Chondrocyte (in vitro differentiated cells): ENCODE measurements at places on chromosomes 1 and 21. TPM values are rescaled to one million over a fixed set of nuclear protein-coding genes. Genes with fewer than 3 reads are reported as not detected.
A peak's percentile ranks its signal among the peaks of the same experiment; 100 is the strongest.

The ANKRD65 gene
- total RNA-seq = not detected in 3 replicates

The PCNT gene
- 29.9 to 41.0 TPM (median 37.3 TPM) in 3 replicates for total RNA-seq

The MASP2 gene
- total RNA-seq = not detected in 3 replicates

The SV2A gene
- 15.3 to 17.2 TPM (median 16.0 TPM) in 3 replicates for total RNA-seq

The CYP4Z1 gene
- not detected in 3 replicates for total RNA-seq

The SLC22A15 gene
- total RNA-seq = 6.7 to 9.8 TPM (median 8.3 TPM) in 3 replicates

The ALDH9A1 gene
- total RNA-seq = 25.9 to 38.6 TPM (median 34.6 TPM) in 3 replicates

The TCHHL1 gene
- total RNA-seq = not detected in 3 replicates

GRCh38 chr1:246591047-246591446 is 24.8 kb downstream of the CNST start:
- H3K27ac ChIP-seq = peak overlapping the region; percentile 46
- no peak for DNase-seq
- H3K4me1 ChIP-seq = peaks cover 71% of the 10 kb centered on the region
- no peak overlapping the region for H3K4me3 ChIP-seq

GRCh38 chr1:231557898-231558707 is 29.6 kb downstream of the TSNAX start:
- H3K4me3 ChIP-seq = no peak overlapping the region
- H3K27me3 ChIP-seq = no peaks in the 10 kb centered on the region
- peaks cover 8% of the 10 kb centered on the region for H3K36me3 ChIP-seq
- peaks cover 14% of the 10 kb centered on the region for H3K4me1 ChIP-seq
- peak overlapping the region; percentile 50 for H3K27ac ChIP-seq

GRCh38 chr1:227556288-227556687 is 7.1 kb upstream of the ZNF678 start:
- peaks cover 8% of the 10 kb centered on the region for H3K36me3 ChIP-seq
- H3K4me1 ChIP-seq = no peaks in the 10 kb centered on the region
- no peak overlapping the region for H3K27ac ChIP-seq
- no peak overlapping the region for H3K4me3 ChIP-seq

- no peak for DNase-seq
- no peaks in the 10 kb centered on the region for H3K27me3 ChIP-seq
- H3K27ac ChIP-seq = peak overlapping the region; percentile 98
- peak overlapping the region; percentile 45 for H3K4me3 ChIP-seq
- H3K36me3 ChIP-seq = peaks cover 5% of the 10 kb centered on the region
Observed at GRCh38 chr1:154179946-154180687, 11.8 kb downstream of the TPM3 start.

- H3K27me3 ChIP-seq = no peaks in the 10 kb centered on the region
- H3K4me3 ChIP-seq = peak overlapping the region; percentile 1
- no peaks in the 10 kb centered on the region for H3K36me3 ChIP-seq
Observed at GRCh38 chr1:179016706-179017382, 8.8 kb upstream of the FAM20B start.

DNA sequence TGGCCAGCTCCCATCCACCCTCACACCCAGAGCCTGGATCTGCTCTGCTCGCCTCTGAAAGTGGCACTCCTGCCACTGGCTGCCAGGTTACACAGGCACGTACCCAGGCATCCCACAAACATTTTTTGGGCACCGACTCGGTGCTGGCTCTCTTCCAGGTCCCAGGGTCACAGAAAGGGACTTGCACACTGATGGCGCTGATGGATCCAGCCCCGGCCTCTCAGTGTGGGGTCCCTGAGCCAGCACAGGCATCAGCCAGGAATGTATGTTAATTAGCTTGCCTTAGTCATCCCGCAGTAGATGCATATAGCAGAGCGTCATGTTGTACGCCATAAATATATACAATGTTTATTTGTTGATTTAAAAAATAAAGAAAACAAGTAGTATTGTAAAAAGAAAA is 537.2 kb downstream of the NPHP4 start:
- no peaks in the 10 kb centered on the region for H3K27me3 ChIP-seq
- no peaks in the 10 kb centered on the region for H3K36me3 ChIP-seq
- no peaks in the 10 kb centered on the region for H3K4me1 ChIP-seq
- DNase-seq = no peak
- H3K27ac ChIP-seq = no peak overlapping the region

DNA sequence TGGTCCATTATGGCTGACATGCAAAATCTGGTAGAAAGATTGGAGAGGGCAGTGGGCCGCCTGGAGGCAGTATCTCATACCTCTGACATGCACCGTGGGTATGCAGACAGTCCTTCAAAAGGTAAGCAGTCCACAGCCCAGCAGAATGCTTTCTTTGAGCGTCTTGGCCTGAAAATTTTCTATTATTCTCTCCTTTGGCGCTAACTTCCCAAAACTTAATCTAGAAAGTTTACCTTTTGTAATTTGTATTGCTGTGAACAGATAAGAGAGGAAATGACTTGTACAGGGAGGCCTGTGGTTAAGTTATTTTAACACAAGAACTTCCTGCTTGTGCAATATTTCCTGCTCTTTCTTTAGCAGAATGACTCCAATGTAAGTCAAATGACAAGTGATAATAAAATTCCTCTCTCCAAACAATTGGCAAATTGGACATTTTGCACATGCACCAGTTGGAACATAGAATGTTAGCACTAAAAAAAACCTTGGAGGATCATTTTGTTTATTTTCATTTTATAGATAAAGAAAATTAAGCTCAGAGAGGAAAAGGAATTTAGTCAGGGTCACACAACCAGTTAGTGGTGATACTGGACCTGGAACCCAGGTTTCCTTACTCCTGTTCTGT is 18.9 kb downstream of the CAP1 start:
- peaks cover 51% of the 10 kb centered on the region for H3K4me1 ChIP-seq
- H3K27ac ChIP-seq = peak overlapping the region; percentile 59
- no peak overlapping the region for H3K4me3 ChIP-seq
- H3K27me3 ChIP-seq = no peaks in the 10 kb centered on the region

GRCh38 chr1:52059321-52059720 is 3.2 kb downstream of the BTF3L4 start:
- H3K27me3 ChIP-seq = no peaks in the 10 kb centered on the region
- H3K36me3 ChIP-seq = peaks cover 13% of the 10 kb centered on the region
- peaks cover 35% of the 10 kb centered on the region for H3K4me1 ChIP-seq
- H3K27ac ChIP-seq = peak overlapping the region; percentile 38
- no peak for DNase-seq
- no peak overlapping the region for H3K4me3 ChIP-seq

GRCh38 chr1:31702836-31703404 is 897 bp downstream of the COL16A1 start:
- peak overlapping the region; percentile 85 for H3K4me3 ChIP-seq
- peaks cover 14% of the 10 kb centered on the region for H3K36me3 ChIP-seq
- H3K4me1 ChIP-seq = peaks cover 83% of the 10 kb centered on the region
- peak overlapping the region; percentile 90 for H3K27ac ChIP-seq
- H3K27me3 ChIP-seq = no peaks in the 10 kb centered on the region
- no peak for DNase-seq

DNA sequence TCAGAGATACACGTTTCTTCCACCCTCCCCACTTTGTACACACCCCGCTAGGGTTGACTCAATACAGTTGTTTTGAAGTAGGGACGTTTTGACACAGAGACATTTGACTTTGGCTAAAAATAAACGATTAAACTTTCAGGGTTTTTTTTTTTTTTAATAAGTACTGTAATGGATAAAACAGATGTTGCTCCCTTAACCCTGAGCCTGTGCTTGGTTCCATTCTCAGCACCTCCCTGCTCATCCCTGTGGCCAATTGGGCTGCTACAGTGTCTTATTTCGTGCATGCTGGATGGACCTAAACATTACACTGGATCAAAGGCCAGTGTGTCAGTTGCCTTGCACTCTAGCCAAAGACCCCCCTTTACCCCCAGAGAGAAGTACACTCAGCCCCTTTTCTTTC is 16.9 kb downstream of the GRHL3 start:
- no peak overlapping the region for H3K27ac ChIP-seq
- no peaks in the 10 kb centered on the region for H3K36me3 ChIP-seq
- H3K4me3 ChIP-seq = no peak overlapping the region
- H3K27me3 ChIP-seq = peaks cover 3% of the 10 kb centered on the region
- H3K4me1 ChIP-seq = peaks cover 15% of the 10 kb centered on the region

DNA sequence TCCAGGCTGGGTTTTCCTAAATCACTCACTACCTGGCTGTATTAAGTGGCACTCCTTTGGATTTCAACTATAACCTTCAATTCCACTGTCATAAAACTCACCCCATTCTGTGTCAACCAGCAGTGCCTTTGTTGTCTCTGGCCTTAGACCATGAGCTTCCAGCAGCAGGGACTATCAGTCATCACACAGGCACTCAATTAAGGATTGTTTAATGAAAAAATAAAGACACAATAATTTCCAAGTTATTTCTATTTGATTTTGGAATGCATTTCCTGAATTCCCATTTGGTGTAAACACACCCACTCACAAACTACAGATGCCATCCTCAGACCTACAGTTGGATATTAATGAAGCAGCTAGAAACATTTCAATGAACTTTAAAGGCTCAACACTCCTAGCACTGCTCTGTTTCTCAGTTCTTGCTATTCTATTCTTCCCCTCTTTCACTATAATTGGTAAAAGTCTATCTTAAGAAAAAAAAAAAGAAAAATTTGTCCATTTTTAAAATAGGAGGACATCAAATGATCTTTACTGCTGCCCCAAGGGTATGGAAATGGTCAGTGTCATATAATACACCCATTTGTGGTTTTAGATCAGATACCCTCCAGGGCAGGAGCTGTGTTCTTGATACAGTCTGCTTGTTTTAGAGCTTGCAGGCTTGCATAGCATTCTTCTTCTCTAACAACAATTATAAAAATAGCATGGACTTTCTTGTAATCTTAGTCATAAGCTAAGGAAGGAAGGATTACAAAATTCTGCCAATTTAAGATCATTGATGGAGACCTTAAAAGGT is 156.4 kb downstream of the PTGER3 start:
- H3K27me3 ChIP-seq = peaks cover 9% of the 10 kb centered on the region
- no peaks in the 10 kb centered on the region for H3K36me3 ChIP-seq
- H3K27ac ChIP-seq = no peak overlapping the region
- peaks cover 18% of the 10 kb centered on the region for H3K4me1 ChIP-seq
- no peak for DNase-seq

- no peaks in the 10 kb centered on the region for H3K27me3 ChIP-seq
- H3K4me3 ChIP-seq = no peak overlapping the region
- H3K4me1 ChIP-seq = peaks cover 19% of the 10 kb centered on the region
- H3K36me3 ChIP-seq = peaks cover 3% of the 10 kb centered on the region
Observed at GRCh38 chr21:38729754-38730379, 75.9 kb upstream of the ETS2 start.

DNA sequence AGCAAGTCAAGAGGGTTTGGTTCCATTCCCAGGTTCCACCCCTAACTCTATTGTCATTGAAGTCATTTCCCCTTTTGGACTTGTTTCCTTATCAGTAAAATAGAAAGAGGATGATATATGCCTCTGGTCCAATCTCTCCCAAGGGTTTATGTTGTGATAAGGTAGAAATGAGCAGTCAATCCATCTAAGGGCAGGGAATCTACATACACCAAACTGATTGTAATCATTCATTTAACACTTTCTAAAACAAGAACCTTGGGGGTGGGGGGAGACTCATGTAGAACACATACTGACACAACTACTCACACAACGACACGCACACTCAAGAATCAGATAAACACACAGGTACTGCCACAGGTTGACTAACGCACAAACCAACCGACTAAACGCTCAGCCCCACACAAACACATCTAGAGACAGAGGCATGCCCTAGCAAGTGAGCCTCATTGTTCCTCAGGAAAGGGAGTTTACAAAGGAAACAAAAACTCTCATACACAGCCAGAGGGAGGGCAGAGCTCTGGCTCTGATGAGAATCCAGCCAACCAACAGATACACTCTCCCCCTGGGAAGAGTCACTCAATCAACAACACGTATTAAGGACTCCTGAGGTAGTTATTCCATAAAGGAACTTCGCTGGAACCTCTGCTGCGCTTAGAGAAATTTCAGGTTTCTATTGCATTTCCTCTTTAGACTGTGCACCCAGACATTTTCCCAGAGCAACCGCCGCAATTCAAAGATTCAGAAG is 1.0 kb downstream of the F11R start:
- no peak overlapping the region for H3K27ac ChIP-seq
- peaks cover 45% of the 10 kb centered on the region for H3K27me3 ChIP-seq
- peaks cover 20% of the 10 kb centered on the region for H3K4me1 ChIP-seq
- DNase-seq = no peak
- H3K4me3 ChIP-seq = peak overlapping the region; percentile 83
- H3K36me3 ChIP-seq = no peaks in the 10 kb centered on the region

DNA sequence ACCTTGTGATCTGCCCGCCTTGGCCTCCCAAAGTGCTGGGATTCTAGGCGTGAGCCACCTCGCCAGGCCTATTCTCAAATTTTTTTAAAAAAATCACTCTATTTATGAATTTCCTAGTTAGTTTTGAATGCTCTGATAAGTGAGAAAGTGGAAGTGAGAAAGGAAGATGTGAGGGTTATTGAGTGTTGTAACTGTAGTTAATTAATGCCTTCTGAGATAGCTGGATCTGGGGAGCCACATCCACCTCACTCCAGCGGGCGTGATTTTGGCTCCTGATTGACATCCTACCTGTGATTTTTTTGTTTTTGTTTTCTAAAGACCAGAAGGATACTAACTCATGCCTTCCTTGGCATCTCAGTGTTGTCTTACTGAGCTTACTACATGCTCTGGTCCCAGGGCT is 65.6 kb downstream of the ST3GAL3 start:
- peaks cover 8% of the 10 kb centered on the region for H3K36me3 ChIP-seq
- H3K27me3 ChIP-seq = no peaks in the 10 kb centered on the region
- H3K4me1 ChIP-seq = peaks cover 21% of the 10 kb centered on the region
- no peak for DNase-seq

- H3K36me3 ChIP-seq = peaks cover 23% of the 10 kb centered on the region
- no peak for DNase-seq
- H3K4me3 ChIP-seq = no peak overlapping the region
- H3K27me3 ChIP-seq = no peaks in the 10 kb centered on the region
Observed at GRCh38 chr1:15723631-15724246, 12.3 kb upstream of the SLC25A34 start.

DNA sequence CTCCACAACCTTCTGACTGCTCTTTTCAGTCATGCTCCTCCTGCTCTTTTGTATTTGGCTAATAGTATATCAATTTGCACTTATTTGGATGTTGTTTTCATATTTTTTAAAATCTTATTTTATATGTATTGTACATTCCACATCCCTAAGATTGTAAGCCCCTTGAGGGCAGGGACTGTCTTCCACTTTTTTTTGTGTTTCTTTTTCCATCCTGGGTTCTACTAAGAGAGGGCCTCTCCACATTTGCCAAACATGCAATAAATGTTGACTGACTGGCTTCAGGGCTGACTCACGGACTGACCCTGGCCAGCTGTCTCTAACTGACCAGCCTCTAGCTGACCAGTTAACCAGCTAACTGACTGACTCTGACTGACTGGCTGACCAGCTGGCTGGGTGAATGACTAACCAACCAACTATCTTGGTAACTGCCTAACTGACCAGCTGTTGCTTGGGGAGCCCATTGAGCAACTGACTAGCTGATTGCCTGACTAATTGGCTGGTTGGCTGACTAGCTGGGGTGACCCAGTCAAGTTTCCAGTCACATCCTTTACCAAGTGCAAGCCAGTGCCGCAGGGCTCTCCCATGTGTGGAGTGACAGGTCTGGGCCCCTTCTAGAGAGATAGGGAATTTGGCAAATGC is 16.1 kb downstream of the CSF1 start:
- peaks cover 36% of the 10 kb centered on the region for H3K36me3 ChIP-seq
- no peaks in the 10 kb centered on the region for H3K27me3 ChIP-seq
- DNase-seq = no peak
- H3K27ac ChIP-seq = peak overlapping the region; percentile 93
